ENCODE measurements at places on chromosomes 2 and 18.

DNA sequence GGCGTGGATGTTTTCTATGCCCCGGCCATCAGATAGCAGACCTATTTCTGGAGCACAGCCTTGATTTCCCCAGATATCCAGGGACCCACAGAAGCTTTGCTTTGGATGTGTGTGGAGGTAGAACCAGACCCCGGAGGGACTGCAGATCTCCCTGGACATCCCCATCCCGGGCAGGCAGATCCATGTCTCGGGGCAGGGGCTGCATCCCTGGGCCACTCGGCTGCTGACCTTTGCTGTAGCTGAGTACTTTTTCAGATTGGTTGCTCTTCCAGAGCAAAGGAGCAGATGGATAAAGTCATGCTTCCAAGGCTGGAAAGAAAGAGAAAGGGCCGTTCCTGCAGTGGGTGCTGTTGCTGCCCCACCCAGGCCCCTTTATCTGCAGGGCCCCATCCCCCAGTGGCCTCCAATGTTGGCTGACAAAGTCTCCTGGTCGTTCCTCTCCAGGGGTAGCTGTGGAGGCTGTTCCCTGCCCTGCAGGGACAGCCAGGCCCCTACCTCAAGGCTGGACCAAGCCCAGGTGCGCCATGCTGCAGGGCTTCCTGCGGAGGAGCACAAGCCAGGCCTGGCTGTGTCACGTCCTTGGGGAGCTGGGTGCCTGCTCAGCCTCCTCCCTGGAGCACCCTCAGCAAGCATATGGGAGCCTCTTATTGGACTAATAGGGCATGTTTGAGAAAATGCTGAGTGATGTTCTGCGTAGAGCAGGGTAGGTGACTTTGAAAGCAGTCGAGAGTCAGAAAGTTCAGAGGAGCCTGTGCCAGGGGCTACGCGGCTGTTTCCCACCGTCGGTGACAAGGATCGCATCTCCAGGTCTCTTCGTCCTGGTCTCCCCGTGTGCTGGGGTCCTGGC lies 68.4 kb downstream of the TPO start:
- no peak for DNase-seq

- DNase-seq = no peak
Measured at GRCh38 chr2:237120916-237121315, 35.2 kb downstream of the COPS8 start.

DNA sequence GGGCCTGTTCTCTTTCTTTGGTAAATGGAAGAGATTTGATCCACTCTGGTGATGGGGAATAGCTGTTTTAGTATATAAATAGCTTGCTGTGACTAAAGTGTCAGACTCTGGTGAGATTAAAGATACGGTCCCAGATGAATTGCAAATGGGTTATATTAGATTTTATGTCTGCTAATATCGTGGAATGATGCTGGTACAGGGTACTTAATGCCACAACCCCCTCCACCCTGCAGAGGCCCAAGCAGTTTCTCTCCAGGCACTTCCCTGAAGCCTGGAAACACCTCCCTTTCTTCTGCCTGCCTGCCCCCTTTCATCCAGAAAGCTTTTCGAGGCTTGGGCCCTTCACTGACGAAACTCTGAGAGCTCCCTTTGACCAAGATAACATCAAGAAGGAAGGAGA lies 21.4 kb upstream of the RFX8 start:
- DNase-seq = no peak

DNA sequence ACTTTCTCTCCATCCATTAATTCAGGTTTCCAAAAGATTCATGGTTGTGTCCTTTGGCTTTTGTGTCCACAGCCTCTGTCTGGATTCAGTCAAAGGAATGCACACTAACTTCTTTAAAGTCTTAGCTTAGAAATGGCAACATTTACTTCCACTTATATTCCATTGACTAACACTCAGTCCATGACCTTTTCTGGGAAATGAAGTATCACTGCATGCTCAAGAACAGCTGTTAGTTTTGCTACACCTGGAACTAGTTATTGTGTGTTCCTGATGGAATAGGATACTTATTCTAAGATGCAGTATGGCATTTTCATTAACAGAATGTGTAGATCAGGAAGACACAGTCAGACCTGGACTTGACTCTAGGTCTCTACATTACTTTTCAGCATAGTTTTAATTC lies 88.8 kb downstream of the KYNU start:
- no peak for DNase-seq

- peak; percentile 4 for DNase-seq
Measured at GRCh38 chr2:147045113-147045512, 799.7 kb upstream of the ACVR2A start.

DNA sequence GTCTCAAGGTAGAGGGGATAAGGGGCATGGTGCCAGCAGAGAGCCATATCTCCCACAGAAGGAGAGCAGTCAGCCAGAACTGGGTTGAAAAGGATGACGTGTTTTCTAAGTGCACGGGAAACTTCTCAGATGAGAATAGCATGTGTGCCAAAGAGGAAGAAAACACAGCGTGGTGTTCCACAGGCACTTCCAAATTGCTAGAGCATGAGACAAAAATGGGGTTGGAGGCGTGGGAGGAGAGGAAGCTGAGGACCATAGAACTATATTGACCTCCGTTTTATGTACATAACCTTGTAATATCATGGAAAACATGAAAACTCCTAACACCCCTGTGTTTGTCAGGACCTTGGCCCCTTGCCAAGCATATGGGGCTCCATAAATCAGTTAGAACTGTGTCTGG lies 682.7 kb upstream of the RAB6C start:
- no peak for DNase-seq
